ENCODE measurements at places on chromosomes 11 and 22.

GRCh38 chr11:123543797-123544196 lies 110.6 kb downstream of the SCN3B start:
- peaks cover 7% of the 10 kb centered on the region for H3K4me1 ChIP-seq
- H3K36me3 ChIP-seq = no peaks in the 10 kb centered on the region
- DNase-seq = no peak
- H3K4me3 ChIP-seq = no peak overlapping the region
- H3K27ac ChIP-seq = no peak overlapping the region

DNA sequence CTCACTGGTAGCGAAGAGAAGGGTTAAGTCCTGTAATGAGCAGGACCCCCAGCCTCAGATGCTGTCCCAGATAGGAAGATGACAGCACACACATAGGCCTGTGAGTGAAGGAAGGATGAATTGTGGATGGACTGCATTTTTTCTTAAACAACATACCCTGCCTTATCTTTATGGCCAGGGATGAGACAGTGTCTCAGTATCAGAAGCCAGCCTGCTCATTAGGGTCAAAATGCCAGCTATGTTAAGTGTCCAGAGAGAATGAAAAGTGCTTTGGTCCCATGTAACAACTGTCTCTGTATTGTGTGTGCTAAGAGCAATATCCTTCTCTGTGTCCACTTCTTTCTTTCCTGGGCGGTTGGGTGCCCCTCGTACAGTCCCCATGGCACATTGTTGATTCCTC lies 30.2 kb downstream of the PPFIBP2 start:
- no peak overlapping the region for H3K4me3 ChIP-seq
- no peak for DNase-seq
- H3K36me3 ChIP-seq = no peaks in the 10 kb centered on the region
- peaks cover 8% of the 10 kb centered on the region for H3K4me1 ChIP-seq
- no peaks in the 10 kb centered on the region for H3K27me3 ChIP-seq
- no peak overlapping the region for H3K27ac ChIP-seq

- H3K27ac ChIP-seq = no peak overlapping the region
- DNase-seq = no peak
- no peaks in the 10 kb centered on the region for H3K27me3 ChIP-seq
- no peaks in the 10 kb centered on the region for H3K36me3 ChIP-seq
Measured at GRCh38 chr11:123187248-123187647, 7.8 kb downstream of the CLMP start.

GRCh38 chr11:69270941-69271340 lies 23.0 kb upstream of the MYEOV start:
- H3K27ac ChIP-seq = no peak overlapping the region
- no peaks in the 10 kb centered on the region for H3K36me3 ChIP-seq
- no peak overlapping the region for H3K4me3 ChIP-seq
- no peak for DNase-seq
- H3K27me3 ChIP-seq = peaks cover 25% of the 10 kb centered on the region

GRCh38 chr11:115905341-115906000 lies 401.3 kb upstream of the CADM1 start:
- no peaks in the 10 kb centered on the region for H3K4me1 ChIP-seq
- no peak overlapping the region for H3K27ac ChIP-seq
- H3K27me3 ChIP-seq = no peaks in the 10 kb centered on the region
- no peak overlapping the region for H3K4me3 ChIP-seq

- no peaks in the 10 kb centered on the region for H3K27me3 ChIP-seq
- no peak overlapping the region for H3K27ac ChIP-seq
- H3K4me3 ChIP-seq = no peak overlapping the region
- H3K4me1 ChIP-seq = no peaks in the 10 kb centered on the region
- H3K36me3 ChIP-seq = no peaks in the 10 kb centered on the region
Measured at GRCh38 chr22:48314073-48314472, 1513.6 kb downstream of the BRD1 start.

- no peaks in the 10 kb centered on the region for H3K36me3 ChIP-seq
- peaks cover 50% of the 10 kb centered on the region for H3K27me3 ChIP-seq
- no peak overlapping the region for H3K27ac ChIP-seq
- no peaks in the 10 kb centered on the region for H3K4me1 ChIP-seq
Measured at GRCh38 chr11:70263363-70263762, 7.1 kb upstream of the PPFIA1 start.

DNA sequence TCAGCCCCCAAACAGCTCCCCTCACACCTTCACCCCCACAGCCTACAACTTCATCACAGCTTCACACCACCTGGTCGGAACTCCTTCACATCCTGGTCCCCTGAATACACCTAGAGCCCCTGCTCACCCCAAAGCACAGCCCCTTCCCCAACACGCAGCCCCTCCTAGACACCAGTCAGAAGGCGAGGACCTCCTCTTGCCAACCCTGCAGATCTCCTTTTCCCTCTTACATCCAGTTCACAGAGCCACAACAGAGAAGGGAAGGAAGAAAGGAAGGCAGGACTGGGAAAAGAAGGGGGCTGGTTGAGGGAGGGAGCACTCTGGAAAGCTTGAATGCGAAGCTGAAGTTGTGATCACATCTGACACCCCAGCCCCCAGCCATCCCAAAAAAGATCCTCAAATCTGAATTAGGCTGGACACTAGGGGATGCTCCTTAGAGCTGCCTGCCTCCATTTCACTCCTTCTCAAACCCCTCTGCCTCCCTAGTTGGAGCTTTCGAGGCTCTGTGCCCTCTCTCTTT lies 629 bp downstream of the CCKBR start:
- H3K4me1 ChIP-seq = no peaks in the 10 kb centered on the region
- no peaks in the 10 kb centered on the region for H3K27me3 ChIP-seq
- no peak for DNase-seq
- no peak overlapping the region for H3K27ac ChIP-seq
- no peaks in the 10 kb centered on the region for H3K36me3 ChIP-seq

- no peak overlapping the region for H3K4me3 ChIP-seq
- no peak overlapping the region for H3K27ac ChIP-seq
- no peaks in the 10 kb centered on the region for H3K36me3 ChIP-seq
- DNase-seq = no peak
- H3K27me3 ChIP-seq = no peaks in the 10 kb centered on the region
Measured at GRCh38 chr11:29645373-29645772, 371.5 kb downstream of the KCNA4 start.

- no peaks in the 10 kb centered on the region for H3K27me3 ChIP-seq
- H3K27ac ChIP-seq = no peak overlapping the region
- no peak for DNase-seq
- H3K36me3 ChIP-seq = no peaks in the 10 kb centered on the region
Measured at GRCh38 chr11:70212227-70212811, 9.2 kb downstream of the FADD start.

DNA sequence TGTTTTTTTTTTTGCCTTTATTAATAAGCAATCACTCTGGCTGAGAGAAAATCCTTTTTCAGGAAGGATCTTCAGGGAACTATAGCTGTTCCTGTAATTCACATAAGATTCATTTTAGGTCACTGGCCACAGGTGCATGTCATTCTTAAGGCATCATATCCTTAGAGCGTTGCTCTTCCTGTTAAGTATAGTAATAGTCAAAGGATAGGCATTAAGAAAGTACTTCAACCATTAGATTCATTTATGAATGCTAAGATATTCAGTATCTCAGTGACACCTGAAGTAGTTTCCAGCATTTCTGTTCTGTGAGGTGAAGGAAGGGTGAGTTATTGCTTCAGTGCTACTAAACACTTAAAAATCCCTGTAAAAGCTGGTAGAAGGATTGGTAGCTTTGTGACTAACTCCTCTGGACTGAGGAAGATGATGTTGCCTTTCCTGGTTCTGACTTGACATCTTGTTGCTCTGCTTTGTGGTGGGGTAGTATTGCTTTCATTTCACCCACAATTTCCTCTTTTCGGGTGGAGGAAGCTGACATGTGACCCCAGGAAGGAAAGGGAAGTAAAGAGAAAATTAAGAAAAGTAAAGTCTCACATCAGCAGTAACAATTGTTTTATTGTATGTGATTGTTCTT lies 34.7 kb downstream of the RNF169 start:
- peaks cover 28% of the 10 kb centered on the region for H3K4me1 ChIP-seq
- peak; percentile 50 for DNase-seq
- no peaks in the 10 kb centered on the region for H3K27me3 ChIP-seq
- no peaks in the 10 kb centered on the region for H3K36me3 ChIP-seq
- H3K4me3 ChIP-seq = no peak overlapping the region

All from MM.1S (cell line).